ENCODE measurements at places on chromosomes 2 and 18.
A peak's percentile ranks its signal among the peaks of the same experiment; 100 is the strongest.

DNA sequence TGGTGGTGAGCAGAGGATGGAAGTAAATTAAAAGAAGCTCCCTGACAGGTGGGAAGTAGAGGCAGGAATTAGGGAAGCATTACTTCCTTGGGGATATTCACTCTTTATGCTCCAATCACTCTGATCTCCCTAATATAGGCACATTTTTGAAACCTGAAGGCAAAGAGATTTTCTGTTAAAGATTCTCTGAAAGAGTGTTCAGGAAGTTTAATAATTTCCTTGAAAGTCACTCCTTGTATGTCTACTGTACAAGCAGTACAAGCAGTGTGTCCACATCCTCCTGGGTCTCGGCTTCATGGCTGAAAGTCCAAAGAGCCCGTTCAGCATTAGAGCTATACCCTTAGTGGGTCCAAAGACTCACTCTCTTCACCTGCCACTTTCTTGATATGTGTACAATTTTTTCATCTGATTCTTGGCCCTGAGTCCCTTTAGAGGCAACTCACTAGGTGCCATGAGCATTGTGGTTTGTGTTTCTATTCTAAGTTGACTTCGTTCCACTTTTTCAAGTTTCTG lies 60.2 kb downstream of the AAK1 start:
- DNase-seq, result no peak

- DNase-seq, result no peak
Measured at GRCh38 chr2:95359501-95359930, 43.0 kb upstream of the FAHD2A start.

DNA sequence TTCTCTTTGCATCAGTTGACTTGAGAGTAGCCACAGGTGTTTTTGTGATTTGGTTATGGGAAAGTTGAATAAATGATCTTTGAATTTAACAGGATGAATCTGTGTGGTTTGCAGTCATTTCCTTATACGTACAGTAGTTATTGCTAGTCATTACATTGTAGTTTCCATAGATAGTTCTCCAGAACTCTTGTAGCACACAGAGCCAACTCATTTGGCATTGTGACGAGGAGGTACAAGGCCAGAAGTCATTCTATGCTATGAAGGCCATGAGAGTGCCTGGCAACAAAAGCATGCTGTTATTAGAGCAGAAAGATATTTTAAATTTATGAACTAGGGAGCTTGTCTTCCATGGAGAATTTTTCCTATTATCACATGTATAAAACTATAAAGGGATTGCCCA lies 973.0 kb upstream of the CHAC2 start:
- no peak for DNase-seq

GRCh38 chr18:28961669-28962228 lies 784.8 kb upstream of the CDH2 start:
- DNase-seq, result no peak

DNA sequence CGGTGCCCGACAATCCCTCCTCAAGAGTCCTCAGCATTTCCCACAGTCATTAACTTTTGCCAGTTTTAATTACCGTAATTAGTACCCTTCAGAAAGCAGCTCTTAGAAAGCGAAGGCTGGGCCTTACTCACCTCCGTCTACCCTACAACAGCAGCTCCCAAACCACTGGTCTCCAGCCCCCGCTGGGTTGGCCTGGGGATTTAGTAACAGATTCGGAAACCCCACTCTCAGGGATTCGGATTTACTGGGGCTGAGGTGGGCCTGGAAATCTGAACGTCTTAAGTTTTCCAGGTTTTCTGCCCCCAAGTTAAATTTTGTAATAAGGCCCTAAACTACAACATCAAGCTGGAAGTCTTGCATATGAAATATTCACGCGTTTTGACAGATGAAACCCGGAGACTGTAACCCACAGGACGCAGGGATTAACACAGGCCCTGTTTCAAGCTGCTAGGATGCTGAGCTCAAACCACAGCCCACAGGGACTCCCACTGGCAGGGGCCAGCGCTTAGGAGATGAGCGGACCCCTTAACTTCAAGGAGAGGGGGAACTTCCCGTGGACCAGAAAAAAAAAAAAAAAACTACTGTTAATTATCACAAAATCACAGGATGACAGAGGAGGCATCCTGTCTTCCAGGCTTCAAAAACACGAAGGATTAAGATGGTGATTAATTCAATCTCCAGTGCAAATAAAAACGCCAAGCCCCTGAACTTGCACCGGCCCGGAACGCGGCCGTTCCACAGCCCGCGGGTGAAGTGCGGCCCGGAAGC lies 985 bp downstream of the ILKAP start:
- DNase-seq, result no peak

GRCh38 chr2:157574165-157574564 lies 54.5 kb downstream of the ACVR1C start:
- no peak for DNase-seq

DNA sequence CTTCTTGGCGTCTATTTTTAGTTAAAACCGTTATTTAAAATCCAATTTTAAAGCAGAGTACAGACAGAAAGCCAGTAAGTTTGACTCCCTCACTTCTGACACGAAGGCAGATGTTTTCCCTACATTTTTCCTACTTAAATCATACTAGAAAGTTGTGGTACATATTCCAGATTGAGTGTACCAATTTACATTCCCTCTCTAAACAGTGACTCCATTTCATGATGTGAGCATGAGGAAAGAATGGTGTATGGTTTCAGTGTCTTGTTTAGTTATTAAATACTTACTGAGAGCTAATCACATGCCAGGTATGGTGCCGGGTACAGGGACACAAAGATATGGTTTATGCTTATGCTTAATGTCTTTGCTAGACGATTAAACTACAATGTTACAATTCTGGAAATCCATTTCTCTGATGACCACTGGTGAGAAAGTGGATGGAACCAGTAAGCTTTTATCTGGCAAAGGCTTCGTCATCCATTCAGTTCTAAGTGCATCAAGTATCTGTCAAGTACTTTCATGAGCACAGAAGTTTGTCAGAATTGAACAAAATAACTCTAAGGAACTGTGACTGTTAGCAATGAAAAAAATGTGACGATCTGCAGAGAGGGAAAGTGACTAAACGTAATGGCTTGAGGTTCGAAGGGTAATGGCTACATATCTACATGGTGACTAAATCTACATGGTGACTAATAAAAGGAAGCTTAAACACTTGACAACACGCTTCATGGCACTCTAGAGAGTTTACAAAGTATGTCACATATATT lies 25.7 kb downstream of the MAP4K3 start:
- DNase-seq, result no peak

DNA sequence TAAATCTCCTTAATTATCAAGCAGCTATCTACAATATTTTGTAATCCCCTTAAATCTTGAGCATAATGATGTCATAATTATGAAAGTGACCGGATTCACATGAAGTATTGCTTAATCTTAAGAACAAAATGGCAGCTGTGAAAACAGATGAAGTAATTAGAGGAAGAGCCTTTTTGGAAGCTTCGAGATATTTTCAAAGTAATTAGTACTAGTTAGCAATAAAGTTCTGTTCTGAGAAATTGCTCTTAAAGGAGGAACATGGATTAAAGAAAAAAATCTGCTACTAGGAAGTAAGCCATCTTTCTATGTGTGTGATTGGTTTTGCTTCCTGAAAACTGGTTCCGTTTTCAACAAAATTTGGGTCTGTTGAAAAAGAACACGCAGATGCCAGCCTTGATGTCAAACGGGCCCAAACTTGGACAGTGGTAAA lies 18.3 kb downstream of the CLUL1 start:
- no peak for DNase-seq

DNA sequence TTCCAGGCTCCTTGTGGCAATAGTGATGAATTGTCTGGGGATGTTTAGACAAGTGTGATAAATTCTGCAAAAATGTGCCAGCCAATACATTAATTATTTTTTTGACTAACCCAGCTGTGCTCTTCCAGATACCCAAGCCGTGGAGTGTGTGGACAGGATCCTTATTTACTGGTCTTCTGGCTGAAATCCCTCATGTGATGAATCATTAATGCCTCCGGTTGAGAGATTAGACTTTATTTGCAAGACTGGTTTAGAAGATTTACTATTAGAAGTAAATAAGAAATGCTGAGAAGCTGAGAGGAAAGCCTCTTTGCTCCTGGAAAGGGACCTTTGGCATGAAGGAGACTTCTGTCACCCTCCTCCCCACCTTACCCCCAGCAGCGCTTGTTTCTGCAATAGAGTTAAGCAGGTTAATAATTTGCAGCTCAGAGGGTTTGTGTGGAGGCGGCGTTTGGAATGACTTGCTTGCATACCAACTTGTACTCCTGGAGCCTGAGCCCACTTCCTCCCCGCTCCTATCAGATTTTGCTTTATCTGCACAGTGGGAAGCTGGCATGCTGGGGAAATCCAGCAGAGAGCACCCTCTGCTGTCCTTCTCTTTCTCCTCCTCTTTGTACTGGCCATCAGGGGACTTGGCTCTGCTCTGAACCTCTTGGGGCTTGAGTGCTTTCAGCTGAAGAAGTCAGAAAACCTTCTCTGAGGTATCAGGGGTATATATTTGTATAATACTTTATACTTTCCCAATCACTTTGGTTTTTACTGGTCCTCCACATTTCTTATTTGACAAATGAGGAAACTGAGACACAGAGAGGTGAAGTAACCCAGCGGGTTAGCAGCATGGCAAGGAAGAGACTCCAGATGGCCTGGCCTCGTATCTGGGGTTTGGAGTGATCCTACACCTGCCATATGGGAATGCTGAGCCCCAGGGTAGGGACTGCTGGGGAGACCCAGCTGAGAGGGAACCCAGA lies 16.3 kb downstream of the SLC3A1 start:
- DNase-seq, result no peak

GRCh38 chr2:208698114-208698513 lies 291.5 kb downstream of the PTH2R start:
- DNase-seq, result no peak

DNA sequence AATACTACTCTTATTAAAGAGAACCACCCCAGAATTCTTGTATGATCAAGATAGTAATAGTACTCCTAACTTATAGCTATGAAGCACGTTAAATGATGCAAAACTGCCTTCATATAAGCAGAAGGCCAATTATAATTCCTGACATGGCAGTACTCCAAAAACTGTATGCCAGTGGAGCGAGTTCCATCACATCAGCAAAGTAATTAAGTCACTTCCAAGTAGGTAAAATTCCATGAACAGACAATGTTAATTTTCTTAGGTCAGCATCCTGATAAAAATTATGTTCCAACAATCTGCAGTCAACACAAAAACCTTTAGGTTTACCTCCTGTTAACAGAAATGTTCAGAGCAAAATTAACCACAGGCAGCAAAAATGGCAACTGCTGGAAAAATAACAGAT lies 136.7 kb downstream of the CDH2 start:
- DNase-seq, result no peak

GRCh38 chr2:38109732-38110181 lies 33.8 kb upstream of the CYP1B1 start:
- no peak for DNase-seq

DNA sequence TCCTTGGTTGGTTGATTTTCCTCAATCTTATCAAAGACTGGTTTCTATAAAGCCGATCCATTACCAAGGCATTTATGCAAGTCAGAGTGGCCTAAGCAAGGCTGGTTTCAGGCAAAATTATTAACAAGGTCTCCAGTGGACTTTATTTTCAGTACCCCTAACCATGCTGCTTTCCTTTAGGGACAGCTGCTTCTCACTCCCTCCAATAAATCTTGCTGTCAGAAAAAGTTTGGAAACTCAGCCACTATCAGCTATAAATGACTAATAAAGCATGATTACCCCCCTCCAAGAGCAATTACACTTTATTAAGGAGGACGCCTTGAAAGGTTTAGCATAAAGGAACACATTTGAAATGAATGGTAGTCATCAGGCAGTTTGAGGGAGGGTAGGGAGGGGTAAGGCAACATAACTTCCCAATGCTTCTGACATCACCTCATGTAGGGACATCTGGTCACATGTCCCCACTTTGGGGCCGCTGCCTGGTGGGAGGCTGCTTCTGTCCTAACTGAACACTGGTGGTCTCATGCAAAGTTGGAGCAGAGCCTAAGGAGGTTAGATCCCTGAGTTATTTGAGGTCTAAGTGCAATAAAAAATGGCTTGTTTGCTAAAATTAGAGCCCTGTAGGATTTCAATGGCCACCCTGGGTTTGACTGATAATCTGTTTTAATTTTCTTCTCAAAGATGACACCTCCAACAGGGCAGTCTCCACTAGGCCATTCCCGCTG lies 58.0 kb upstream of the TMEM178A start:
- DNase-seq, result no peak

DNA sequence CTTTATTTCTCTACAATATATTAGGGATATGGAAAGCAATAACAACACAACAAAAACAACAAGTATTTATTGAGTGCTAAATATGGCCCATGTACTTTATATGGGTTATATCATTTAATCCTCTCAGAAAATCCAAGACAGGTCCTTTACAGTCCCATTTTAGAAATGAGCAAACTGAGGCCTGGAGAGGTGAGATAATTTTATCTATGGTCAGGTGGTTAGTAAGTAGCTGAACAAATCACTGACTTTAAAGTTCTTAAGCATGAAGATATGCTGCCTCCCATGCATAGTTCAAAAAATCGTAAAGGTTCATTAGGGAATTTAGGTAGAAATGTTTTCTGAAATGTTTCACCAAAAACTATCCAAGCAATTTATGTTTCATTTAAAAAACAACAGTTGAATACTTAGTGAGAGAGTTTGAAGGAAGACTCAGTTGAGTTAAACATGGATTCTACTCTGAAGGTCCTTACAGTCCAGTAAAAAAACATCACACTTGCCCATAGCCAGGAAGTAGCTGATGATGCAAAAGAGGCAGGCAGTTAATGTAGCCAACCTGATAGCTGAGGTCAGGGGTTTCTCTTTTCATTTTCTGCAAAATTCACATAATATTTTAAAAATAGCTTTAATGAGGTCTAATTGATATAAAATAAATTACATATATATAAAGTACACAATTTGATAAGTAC lies 7.6 kb upstream of the NFE2L2 start:
- no peak for DNase-seq

- no peak for DNase-seq
Measured at GRCh38 chr18:56391931-56392590, 246.3 kb downstream of the TXNL1 start.

- no peak for DNase-seq
Measured at GRCh38 chr2:29309090-29310029, 194.1 kb downstream of the CLIP4 start.

- peak; percentile 10 for DNase-seq
Measured at GRCh38 chr2:102619414-102620319, at the start of gene SLC9A2. Gene SLC9A2, plus strand, starts transcription at chr2:102619553. Its CDS starts 296 bp downstream, at chr2:102619849.

DNA sequence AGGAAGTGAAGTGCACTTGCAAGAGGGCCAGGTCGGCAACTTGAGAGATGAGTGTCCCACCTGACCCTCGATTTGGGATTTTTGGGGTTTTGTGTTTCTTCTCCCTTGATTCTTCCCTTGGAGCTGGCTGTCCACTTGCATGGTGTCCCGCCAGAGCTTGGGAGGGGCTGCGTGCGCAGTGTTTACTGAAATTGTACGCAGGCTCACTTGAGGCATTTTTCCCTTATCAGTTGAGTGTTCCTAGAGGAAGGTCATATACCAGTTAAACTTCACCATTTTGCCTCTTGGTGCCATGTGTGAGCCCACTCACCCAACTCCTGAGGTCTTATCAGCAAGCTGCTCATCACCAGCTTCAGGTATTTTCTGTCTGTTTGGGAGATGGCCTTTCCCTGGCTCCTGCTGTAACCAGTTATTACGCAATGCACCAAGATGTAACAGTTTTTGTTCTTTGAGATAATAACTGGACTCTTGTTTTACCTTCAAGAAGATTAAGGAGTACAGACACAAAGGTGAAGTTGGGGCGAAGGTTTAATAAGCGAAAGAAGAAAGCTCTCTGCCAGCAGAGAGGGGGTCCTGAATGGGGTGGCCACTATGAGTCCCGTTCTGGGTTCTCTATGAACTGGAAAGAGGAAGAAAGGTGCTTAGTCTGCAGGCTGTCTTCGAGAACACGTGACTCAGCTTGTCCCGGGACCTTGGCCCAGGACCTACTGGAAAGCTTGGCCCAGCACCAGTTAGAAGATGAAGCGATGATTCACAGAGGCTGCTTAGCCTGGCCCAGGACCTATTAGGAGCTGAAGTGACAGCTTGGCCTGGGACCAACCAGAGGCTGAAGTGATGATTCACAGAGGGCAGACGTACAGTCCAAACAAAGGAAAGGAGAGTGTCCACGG lies 21.5 kb upstream of the TXNL4A start:
- DNase-seq, result no peak

Measured in activated gamma-delta T cell (primary cell).